Hippocampal formation (tissue), 2 donors: ENCODE measurements at places on chromosomes 7 and 10.
A peak's percentile ranks its signal among the peaks of the same experiment; 100 is the strongest.

- DNase-seq, result no peak
Observed at GRCh38 chr7:191105-191980, 1.0 kb upstream of the FAM20C start.

DNA sequence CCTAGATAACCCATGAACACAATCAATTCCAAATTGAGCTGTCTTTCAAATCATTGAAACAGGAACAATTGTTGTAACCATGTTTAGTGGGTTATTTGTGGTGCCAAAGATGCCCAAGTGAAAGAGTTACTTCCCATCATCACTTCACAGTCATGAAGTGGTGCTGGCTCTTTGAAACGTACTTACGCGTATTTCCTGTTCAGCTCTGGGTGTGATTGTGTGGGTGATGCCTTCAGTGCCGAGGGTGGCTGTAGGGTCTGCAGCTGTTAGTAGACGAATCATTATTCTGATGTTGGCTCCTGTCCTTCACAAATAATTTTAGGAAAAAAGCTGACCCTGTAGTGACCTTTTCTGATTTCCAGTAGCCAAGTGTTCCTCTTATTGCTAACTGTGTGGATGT lies 323.1 kb upstream of the KIAA1217 start:
- no peak for DNase-seq

DNA sequence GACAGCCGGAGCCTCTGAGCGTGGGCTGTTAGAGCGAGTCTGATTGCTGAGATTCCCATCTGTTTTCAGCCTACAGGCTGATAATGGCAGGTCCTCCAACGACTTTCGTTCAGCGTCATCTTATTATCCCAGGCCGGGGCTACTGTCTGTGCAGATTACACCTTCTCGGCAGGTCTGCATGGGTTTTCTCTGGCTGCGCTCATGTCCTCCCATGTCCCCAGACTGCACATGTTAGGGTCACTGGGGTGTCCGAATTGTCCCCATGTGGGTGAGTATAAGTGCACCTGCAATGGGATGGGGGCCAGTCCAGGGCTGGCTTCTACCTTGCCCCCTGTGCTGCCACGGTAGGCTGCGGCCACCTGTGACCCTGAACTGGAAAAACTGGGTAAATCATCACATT lies 257.8 kb downstream of the COBL start:
- no peak for DNase-seq

- DNase-seq, result no peak
Observed at GRCh38 chr7:37598824-37599223, 84.7 kb upstream of the GPR141 start.

- no peak for DNase-seq
Observed at GRCh38 chr10:102083541-102083940, 18.4 kb downstream of the HPS6 start.

- no peak for DNase-seq
Observed at GRCh38 chr7:151838861-151839381, 38.0 kb downstream of the PRKAG2 start.

DNA sequence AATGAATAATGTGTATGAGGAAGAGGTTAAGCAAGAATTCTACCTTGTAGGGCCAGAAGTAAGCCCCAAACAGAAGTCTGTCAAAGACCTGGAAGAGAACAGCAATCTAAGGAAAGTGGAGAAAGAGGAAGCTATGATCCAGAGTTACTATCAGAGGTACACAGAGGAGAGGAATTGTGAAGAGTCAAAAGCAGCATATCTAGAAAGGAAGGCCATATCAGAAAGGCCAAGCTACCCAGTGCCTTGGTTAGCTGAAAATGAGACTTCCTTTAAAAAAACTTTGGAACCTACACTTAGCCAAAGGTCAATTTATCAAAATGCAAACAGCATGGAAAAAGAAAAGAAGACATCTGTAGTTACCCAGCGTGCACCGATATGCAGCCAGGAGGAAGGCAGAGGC lies 42.7 kb upstream of the GAD2 start:
- DNase-seq, result no peak

DNA sequence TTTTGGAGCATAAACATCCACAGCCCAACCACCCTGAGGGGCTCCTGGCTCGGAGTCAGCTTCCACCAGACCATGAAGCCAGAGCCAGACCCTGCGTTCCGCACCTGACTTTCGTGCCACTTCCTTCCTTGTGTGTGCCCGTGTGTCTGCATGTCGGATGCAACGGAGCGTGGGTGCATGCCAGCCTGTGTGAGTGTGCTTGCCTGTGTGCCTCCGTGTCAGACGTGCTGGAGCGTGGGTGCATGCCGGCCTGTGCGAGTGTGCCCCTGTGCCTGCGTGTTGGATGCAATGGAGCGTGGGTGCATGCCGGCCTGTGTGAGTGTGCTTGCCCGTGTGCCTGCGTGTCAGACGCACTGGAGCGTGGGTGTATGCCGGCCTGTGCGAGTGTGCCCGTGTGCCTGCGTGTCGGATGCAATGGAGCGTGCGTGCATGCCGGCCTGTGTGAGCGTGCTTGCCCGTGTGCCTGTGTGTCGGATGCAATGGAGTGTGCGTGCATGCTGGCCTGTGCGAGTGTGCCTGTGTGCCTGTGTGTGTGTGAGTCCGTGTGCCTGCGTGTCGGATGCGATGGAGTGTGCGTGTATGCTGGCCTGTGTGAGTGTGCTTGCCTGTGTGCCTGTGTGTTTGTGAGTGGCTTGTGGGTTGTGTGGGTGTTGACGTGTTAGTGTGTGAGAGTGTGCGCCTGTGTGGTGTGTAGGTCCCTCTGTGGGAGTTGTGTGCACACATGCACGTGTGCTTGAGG lies 28.1 kb upstream of the KNDC1 start:
- no peak for DNase-seq

DNA sequence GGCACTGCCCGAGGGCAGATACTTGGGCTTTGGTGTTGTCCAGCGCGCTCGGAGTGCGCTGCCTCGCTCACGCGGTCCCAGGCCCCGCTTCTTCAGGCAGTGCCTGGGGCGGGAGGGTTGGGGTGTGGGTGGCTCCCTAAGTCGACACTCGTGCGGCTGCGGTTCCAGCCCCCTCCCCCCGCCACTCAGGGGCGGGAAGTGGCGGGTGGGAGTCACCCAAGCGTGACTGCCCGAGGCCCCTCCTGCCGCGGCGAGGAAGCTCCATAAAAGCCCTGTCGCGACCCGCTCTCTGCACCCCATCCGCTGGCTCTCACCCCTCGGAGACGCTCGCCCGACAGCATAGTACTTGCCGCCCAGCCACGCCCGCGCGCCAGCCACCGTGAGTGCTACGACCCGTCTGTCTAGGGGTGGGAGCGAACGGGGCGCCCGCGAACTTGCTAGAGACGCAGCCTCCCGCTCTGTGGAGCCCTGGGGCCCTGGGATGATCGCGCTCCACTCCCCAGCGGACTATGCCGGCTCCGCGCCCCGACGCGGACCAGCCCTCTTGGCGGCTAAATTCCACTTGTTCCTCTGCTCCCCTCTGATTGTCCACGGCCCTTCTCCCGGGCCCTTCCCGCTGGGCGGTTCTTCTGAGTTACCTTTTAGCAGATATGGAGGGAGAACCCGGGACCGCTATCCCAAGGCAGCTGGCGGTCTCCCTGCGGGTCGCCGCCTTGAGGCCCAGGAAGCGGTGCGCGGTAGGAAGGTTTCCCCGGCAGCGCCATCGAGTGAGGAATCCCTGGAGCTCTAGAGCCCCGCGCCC lies at the start of gene NPY:
Gene NPY, plus strand, starts transcription at position 294 of the 802 bp plus-strand sequence. CDS start 1,051 bp downstream, outside the sequence.
- no peak for DNase-seq

DNA sequence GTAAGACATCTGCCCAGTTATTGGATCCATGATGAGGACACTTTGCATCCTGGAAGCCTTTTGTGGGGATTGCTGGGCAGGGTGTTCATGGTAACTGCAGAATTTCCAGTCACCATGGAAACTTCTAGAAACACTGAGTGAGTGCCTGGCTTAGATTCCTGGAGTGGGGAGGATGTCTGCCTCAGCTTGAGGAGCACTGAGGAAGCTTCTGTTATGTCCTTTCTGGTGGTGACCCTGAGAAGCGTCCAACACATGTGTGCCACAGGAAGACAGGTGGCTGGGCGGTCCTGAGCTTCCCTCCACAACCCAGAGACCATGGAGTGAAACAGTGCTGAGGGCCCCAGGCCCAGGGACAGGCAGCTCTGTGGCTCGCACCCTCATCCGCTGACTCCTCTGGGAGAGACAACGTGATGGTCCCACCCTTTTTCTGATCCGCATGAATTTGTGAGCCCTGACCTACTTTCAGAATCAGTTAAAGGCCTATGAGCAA lies 191.8 kb upstream of the CXCL12 start:
- no peak for DNase-seq

DNA sequence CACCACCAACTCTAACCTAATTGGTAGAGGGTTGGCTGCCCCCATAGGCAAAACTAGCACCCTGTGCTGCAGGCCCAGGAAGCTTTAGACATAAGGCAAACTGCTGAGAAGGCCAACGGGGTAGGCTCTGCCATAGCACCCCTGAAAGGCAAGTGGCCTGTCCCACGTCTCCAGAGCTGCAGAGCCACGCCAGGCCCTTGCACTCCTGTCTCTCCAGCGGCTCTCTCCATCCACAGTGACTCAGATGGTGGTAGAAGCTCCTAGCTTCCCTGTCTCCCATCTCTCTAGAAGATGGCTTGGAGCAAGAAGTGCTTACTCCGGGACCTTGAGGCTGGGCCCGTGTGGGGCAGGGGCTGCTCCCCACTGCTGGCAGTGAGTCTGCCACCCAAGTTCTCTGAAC lies 310.6 kb upstream of the ZMIZ1 start:
- no peak for DNase-seq

DNA sequence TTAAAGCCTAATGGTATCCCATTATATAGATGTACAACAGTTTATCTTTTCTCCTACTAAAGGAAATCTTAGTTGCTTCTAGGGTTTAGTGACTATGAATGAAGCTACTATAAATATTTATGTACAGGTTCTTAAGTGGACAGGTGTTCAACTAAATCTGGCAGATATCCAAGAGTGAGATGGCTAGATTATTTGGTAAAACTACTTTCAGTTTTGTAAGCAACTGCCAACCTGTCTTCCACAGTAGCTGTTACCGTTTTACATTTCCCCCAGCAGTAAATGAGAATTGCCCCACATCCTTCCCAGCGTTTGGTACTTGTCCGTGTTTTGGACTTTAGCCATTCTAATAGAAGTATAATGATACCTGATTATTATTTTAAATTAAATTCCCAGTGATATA lies 144.9 kb upstream of the MAGI2 start:
- DNase-seq, result no peak

DNA sequence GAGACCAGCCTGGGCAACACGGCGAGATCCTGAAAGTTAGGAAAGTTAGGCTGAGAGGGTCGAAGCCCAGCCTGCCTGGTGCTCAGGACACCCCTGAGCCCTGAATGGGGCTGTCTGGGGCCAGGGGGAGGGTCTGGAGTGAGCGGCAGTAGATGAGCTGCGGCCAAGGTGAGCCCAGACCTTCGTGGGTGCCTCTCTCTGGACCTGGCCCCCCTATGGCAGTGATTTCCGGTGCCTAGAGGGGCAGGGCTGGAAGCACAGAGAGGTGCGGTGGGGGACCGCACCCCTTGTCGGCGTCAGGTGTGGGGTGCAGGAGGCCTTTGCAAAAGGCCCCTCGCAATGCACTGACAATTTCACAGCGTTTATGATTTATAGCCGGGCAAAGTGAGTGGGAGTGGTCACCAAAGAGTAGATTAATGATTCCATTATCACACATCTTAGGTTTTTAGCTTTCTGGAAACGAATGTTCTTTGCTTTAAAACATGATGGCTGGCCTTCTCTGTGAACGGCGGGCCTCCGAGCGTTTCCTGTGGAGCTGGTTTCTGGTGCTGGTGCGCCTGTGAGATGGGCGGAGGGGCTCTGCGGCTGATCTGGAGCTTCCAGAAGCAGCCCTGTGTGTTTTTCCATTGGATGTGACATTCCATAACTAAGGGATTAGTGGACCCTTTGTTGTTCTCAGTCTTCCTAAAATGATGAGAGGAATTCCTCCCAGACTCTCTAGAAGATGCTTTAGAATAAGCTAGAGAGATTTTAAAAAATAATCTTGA lies 171.0 kb upstream of the ZNF32 start:
- DNase-seq, result no peak

- DNase-seq, result no peak
Observed at GRCh38 chr10:61047081-61047480, 103.1 kb upstream of the RHOBTB1 start.

- DNase-seq, result no peak
Observed at GRCh38 chr10:17238445-17239291, 10.6 kb downstream of the VIM start.

GRCh38 chr7:84624927-84625326 lies 430.3 kb upstream of the SEMA3A start:
- no peak for DNase-seq

- peak; percentile 12 for DNase-seq
Observed at GRCh38 chr10:69644658-69645295, 14.7 kb downstream of the FAM241B start.
